Head of caudate nucleus (tissue), 42 donors: ENCODE measurements at places on chromosomes 7 and 10.

GRCh38 chr10:16440396-16441133 is 3.8 kb downstream of the PTER start:
- peak; percentile 39 for DNase-seq

DNA sequence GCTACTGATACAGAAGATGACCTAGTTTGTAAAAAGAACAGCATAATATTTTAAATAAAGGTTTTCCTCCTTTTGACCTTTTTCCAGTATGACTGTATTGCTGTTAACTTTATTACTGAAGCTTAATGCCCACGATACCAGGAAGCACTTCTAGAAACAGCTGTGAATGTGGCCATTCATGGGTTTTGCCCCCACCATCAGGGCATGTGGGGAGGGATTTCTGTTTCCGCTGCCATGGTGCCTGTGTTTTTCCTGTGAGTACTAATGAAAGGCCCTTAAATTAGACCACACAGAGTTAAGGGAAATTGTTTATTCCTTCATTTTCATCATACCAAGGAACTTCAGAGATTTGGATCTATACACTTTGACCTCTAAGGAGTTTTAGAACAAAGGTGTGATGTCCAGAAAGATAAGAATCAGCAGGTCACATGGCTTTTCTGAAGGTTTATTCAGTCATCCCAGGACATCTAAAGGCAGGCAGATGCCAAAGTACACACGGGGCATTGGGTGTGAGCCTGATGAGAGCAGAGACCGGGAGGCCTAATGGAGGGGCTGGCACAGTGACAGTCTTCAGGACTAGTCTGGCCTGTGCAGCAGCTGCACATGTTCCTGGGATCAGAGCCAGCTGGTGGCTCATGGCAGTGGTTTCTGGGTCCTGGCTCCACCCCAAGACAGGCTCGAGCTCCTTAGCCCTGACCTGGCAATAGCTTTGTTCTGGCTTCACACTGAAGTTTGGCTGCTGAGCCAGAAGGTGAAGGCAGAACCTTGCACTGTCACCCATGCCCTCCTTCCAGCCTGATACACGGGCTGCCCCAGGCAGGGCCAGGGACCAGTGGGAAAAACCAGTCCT is 190.9 kb downstream of the REEP3 start:
- DNase-seq, result peak; percentile 79

- DNase-seq, result no peak
These were observed 101.5 kb downstream of the JCAD start for GRCh38 chr10:29957907-29958331.

DNA sequence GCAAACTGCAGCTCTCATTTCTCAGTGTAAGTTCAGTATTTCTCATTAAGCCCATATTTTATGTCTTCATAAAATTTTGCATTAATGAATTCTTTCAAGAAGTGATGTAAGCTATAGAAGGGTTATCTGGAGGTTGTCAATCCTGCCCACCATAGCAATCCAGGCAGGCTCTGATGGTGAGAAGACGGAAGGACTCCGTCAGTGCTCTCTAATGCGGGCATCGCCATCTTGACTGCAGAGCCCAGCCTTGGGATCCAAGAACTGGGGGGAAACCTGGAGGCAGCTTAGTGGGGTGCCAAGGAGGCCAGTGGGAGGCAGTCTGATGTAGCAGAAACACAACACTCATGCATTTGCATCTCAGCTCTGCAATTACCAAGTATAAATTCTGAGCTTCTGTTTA is 707.4 kb upstream of the NRP1 start:
- no peak for DNase-seq

DNA sequence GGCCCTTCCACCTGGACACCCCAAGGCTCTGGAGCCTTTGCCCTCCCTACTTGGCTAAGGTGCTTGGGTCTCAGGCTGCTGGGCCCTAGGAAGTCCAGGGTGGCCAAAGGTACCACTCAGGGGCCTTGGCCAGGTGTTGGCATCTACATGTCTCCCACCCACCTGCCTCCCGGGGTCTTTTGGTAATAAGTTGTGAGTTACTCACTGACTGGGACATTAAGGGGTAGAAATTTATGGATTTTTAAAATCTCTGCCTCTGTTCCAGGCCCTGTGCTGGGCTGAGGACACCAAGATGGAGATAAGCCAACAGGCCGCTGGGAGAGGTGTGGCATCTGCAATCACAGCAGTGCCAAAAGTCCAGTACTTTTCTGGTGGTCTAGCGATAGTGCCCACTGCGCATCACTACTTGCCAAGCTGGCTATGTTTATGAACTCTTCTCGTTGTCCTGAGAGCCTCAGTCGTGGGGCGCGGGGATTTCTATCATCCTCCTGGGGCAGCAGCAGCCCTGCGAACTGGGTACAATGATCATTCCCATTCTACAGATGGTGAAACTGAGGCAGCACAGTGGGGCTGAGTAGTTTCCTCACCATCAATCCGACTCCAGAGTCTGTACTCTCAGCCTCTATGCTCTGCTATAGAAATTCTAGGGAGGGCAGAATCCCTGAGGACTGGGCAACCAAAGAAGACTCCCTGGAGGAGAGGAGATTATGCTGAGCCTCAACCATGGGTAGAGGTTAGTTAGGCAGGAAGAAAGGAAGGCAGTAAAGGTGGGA is 36.2 kb downstream of the TBATA start:
- DNase-seq, result no peak

- no peak for DNase-seq
These were observed 15.8 kb upstream of the C10orf90 start for GRCh38 chr10:126686268-126686667.

- no peak for DNase-seq
These were observed 14.3 kb downstream of the RHEB start for GRCh38 chr7:151505433-151505832.

GRCh38 chr7:40135317-40135610 is 459 bp downstream of the SUGCT start:
- no peak for DNase-seq

- DNase-seq, result no peak
These were observed 270.5 kb downstream of the CCDC3 start for GRCh38 chr10:12730809-12731519.

GRCh38 chr10:78432583-78432982 is 398.9 kb downstream of the RPS24 start:
- DNase-seq, result peak; percentile 47

DNA sequence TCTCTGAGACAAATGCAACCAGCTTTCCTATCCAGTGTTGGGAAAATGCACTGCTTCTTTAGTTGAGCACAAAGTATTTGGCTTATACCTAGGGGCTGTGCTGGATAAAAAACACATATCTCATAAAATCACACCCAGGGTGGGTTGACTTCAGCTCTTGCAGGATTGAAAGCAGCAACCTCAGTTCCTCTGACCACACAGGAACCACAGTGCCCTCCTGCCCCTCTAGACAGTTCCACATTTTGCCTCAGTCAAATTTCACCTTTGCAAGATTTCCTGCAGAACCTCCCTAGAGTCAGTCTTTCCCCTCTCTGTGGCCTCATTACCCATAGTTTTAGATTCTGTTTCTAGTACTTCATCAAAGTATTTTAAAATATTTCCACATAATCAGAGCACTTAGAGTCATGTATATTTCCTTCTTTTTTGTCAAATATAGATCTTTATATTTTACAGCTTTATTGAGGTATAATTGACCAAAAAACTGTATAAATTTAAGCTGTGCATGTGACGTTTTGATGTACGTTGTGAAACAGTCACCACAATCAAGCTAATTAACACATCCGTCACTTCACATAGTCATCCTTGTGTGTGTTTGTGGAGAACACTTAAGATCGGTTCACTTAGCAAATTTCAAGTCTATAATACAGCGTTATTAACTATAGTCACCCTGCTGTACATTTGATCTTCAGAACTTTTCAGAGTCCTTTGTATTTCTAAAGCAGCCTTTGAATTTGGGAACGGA is 37.0 kb upstream of the EGR2 start:
- DNase-seq, result no peak

GRCh38 chr7:21330462-21331178 is 97.3 kb upstream of the SP4 start:
- no peak for DNase-seq

GRCh38 chr7:157359581-157359980 is 22.8 kb downstream of the DNAJB6 start:
- no peak for DNase-seq

DNA sequence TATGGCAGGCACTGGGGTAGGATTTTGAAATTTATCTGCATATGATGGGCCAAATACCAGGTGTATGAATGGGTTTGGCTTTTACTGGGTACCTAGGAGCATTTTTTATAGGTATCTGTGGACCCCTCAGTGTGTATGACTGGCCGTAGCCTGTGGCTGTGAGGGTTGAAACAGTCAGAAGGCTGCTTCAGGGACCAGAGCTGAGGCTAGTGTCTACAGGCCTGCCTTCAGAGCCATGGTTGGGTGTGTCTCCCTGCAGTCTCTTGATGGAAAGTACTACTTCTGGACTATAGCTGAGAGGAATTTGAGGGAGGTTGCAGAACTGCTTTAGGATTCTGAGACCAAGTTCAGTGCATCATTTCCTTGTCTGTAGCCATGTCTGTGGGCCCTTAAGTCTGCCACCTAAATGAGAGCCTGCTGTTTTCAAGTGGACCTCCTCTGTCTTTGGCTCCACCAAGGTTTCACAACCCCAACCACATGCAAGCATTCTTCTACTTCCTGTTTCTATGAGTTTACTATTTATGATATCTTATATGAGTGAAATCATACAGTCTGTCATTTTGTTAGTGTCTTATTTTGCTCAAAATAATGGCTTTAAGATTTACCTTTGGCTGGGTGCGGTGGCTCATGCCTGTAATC is 19.9 kb upstream of the ZNF138 start:
- no peak for DNase-seq

GRCh38 chr10:24685958-24686540 is 37.6 kb downstream of the ARHGAP21 start:
- DNase-seq, result no peak

DNA sequence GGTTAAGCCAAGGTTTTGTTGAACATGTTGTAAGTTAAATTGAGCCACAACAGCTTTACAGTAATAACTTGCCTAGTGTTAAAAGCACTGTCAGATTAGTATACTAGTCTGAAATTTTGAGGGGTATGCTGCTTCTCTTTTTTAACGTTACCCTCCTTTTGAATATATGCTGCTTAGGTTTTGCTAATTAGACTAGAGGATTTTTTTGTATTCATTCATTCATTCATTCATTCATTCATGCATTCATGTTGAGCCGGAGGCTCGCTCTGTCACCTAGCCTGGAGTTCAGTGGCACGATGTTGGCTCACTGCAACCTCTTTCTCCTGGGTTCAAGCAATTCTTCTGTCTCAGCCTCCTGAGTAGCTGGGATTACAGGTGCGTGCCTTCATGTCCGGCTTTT is 24.7 kb downstream of the DNAJB6 start:
- DNase-seq, result no peak

- no peak for DNase-seq
These were observed 82.3 kb downstream of the ZEB1 start for GRCh38 chr10:31401287-31401686.

DNA sequence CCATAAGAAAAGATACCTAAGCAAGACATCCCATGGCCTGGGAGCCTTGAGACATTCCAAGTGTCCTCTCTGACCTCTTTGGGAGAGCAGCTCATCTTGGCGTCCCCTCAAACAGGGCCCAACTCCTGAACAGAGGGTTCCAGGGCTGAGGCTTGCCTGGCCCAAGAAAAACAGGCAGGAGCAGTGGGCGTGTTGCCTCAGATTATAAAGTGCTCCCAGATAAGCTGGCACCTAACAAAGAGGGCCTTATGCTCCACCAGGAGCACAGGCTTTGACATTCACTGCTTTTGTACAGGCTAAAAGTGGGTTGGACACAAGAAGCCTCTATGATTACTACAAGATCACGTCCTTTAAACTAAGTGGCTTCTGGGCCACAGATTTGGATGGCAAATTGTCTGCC is 193.1 kb downstream of the FGFR2 start:
- DNase-seq, result no peak

DNA sequence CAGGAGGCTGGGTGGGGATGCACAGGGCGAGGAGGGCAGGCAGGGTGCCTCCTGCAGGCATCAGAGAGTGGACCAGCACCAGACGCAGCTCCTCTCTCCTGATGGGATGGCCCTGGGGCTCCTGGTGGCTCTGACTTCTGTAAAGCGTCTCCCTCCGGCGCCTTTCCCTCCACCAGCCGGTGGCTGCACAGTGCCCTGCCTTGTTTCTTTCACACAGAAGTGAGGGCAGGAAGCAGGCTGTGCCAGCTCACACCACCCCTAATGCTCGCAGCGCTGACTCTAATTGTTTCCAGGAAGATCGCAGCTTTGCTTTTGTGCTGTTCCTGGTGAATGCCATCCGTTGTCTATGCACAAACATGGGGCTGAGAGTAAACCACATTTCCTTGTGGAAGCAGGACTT is 152.3 kb upstream of the LANCL2 start:
- peak; percentile 16 for DNase-seq

DNA sequence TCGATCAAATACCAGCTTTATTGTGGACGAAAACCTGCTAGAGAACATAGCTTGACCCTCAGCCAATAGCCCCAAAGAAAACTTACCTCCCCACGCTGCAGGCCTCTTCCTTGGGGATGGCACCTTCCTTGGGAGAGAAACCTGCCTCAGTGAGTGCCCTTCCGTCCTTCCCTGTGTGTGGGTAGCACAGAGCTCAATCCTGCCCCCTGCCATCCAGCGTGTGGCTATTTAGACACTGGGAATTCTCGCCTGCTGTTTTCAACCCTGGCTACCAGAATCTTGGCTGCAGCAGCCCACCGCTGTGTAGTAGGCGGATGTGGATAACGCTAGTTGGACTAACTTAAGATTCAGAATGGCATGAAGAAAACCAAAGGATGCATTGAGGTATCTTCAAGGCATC is 238.2 kb downstream of the TEX36 start:
- DNase-seq, result no peak

GRCh38 chr10:48464871-48465736 is 139.8 kb downstream of the ARHGAP22 start:
- no peak for DNase-seq

DNA sequence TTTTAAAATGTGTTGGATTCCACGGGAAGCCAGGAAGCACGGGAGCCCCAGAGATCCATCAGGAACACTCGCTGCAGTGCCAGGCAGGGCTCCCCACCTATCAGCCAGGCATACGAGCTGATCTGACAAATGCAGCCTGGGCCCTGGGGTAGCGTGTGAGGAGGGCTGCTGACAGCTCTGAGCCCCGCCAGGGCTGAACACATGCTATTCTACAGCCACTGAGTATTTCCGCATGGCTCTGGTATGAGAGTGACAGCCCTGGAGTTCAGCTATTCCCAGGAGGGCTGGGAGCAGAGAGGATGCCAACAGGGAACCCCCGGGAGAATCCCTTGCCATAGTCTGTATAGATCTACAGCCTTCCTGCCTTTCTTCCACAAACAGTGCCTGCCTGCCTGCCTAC is 237.3 kb upstream of the ZMIZ1 start:
- DNase-seq, result no peak
